ENCODE measurements at places on chromosomes 3 and 15. TPM values are rescaled to one million over a fixed set of nuclear protein-coding genes. Genes with fewer than 3 reads are reported as not detected.

The UTS2B gene
- total RNA-seq = not detected

The GOLGB1 gene
- total RNA-seq = 27.4 TPM

The NIT2 gene
- 39.5 TPM for total RNA-seq

The PLAAT1 gene
- total RNA-seq = not detected

The SKOR1 gene
- 0.21 TPM for total RNA-seq

The ECE2 gene
- not detected for total RNA-seq

The PARP15 gene
- 38.6 TPM for total RNA-seq

The ASTE1 gene
- total RNA-seq = 14.0 TPM

The MCTP2 gene
- total RNA-seq = 26.9 TPM

The RPN1 gene
- total RNA-seq = 157 TPM

The FAM3D gene
- not detected for total RNA-seq

The SLC25A20 gene
- total RNA-seq = 29.9 TPM

The OXTR gene
- 0.70 TPM for total RNA-seq

The CCR9 gene
- 0.08 TPM for total RNA-seq

The TM4SF4 gene
- not detected for total RNA-seq

The NLGN1 gene
- not detected for total RNA-seq

The GXYLT2 gene
- not detected for total RNA-seq
